WERI-Rb-1 (cell line): ENCODE measurements at places on chromosomes 12 and 14.

- DNase-seq: no peak
Observed at GRCh38 chr12:88867510-88867909, 287.2 kb upstream of the KITLG start.

GRCh38 chr14:92236243-92236900, 86.6 kb upstream of the SLC24A4 start:
- DNase-seq: no peak

- DNase-seq: no peak
Observed at GRCh38 chr14:72745546-72745945, 148.4 kb downstream of the DPF3 start.

- no peak for DNase-seq
Observed at GRCh38 chr14:81772381-81772780, 238.7 kb upstream of the SEL1L start.

DNA sequence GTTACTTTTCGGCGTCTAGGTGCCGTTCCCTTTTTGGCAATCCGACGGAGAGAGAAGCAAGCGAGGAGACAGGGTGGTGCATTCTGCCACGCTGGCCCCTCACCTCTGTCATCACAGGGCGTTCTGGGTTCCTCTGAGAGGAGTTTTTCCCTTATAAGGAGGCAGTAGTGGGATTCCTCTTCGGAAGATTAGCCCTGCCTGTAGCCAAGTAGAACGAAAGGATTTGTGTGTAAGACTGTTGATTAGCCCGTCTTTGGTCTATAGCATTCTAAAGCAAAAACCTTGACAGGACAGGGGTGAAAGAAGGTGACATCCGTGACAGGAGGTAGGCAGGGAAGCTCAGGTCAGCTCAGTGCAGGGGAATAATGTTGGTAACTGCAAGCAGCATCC, 9.1 kb upstream of the NEMF start:
- peak; percentile 46 for DNase-seq

DNA sequence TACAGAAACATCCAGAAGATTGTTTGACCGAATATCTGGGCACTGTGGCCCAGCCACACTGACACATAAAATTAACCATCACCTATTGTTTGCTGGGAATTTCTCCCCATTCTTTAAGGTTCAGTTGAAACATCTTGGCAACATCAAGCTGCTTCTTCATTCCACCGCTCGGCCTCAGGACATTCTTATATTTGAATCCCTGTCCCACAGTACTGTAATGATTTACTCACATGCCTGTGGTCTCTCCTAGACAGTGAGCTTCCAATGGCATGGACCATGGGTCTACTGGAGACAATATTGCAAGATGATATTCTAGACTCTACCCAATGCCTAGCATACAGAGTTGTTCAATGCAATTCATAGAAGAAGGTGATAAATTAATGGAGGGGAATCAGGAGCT, 56.1 kb downstream of the EMP1 start:
- no peak for DNase-seq

- no peak for DNase-seq
Observed at GRCh38 chr12:12716151-12716792, 896 bp upstream of the CDKN1B start.

DNA sequence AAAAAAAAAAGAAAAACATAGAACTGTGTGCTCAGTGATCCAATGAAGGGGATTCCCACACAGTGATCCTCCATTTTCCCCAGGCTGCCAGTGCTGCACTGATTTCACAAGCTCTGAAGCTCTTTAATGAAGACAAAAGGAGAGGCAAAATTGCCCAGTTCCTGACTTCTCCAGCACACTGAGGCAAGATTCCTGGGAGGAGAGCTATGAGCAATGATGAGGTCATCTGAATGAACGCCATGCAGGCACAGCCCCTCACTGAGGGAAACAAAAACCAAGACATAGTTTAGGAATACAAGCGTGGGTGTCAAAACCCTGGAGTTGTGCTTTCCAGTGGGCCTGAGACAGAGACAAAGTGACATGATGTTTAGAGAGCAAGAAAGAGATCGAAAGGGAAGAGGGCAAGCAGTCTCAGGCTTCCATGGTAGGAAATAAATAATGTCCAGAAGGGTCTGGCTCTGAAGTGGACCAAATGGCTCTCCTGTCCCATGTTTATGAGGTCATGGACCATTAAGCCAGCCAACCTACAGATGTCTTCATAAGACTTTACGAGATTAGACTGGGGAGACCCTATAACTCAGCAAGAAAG, 40.9 kb upstream of the SMUG1 start:
- no peak for DNase-seq

GRCh38 chr14:96792003-96792402, 5.2 kb upstream of the VRK1 start:
- DNase-seq: no peak

DNA sequence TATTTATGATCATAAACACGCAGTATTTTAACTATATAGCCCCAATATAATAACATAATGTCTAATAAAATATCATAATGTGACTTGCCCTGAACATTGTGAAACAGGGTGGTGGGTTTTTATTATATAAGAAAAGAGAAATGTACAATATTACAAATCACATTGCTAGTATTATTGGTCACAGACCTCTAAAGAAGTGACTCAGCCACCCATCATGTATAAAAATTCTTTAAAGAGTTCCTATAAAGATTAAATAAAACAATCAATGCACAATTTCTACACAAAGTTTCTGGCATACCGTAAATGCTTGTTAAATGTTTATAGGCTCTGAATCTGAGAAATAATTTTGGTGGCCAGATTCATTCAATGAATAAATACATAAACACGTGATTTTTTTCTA, 28.9 kb downstream of the ABCC9 start:
- no peak for DNase-seq

GRCh38 chr12:117342682-117343081, 18.7 kb downstream of the NOS1 start:
- no peak for DNase-seq

DNA sequence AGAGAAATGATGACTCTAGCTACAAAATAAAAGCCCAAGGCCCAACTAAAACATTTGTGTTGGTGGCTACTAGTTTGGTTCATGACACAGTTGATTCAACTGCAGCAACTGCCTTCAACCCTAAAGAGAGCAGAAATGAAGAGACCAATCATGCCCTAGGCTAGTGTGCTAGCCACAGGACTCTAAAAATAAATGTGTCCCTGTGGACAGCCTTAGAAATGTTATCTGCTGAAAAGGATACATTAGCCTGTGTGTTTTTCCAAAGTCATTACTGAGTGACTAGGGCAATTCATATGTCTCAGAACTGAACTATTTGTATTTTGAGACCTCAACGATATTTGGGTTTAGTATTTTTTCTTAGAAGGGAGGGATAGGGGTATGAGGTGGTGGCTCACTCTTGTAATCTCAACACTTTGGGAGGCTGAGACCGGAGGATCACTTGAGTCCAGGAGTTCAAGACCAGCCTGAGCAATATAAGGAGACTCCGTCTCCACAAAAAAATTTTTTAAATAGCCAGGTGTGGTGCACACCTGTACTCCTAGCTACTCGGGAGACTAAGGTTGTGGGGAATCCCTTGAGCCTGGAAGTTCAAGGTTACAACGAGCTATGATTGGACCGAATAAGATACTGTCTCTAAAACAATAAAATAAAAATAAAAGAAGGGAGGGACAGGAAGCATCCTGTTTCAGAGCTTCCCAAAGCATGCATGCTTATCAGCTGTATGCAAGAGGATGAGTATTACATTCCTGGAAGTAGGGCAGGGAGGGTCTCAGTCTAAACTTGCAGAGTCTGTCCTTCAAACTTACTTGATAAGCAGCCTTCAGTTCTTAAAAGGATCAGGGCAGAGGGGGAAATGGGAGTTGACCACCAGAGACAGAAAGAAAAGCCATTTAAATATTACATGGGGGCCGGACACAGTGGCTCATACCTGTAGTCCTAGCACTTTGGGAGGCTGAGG, 29.6 kb upstream of the NAP1L1 start:
- DNase-seq: no peak

DNA sequence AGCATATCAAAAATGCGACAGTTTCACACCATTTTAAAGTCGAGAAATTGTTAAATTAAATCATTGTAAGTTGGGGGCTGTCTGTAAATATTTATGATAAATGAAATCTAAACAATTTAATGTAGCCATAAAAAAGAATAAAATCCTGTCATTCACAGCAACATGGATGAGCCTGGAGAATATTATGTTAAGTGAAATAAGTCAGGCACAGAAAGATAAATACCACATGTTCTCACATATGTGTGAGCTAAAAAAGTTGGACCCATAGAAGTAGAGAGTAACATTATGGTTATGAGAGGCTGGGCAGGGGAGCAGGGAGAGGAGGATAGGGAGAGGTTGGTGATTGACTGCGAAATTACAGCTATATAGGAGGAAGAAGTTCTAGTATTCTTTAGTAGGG, 135.9 kb downstream of the GARIN6 start:
- no peak for DNase-seq

DNA sequence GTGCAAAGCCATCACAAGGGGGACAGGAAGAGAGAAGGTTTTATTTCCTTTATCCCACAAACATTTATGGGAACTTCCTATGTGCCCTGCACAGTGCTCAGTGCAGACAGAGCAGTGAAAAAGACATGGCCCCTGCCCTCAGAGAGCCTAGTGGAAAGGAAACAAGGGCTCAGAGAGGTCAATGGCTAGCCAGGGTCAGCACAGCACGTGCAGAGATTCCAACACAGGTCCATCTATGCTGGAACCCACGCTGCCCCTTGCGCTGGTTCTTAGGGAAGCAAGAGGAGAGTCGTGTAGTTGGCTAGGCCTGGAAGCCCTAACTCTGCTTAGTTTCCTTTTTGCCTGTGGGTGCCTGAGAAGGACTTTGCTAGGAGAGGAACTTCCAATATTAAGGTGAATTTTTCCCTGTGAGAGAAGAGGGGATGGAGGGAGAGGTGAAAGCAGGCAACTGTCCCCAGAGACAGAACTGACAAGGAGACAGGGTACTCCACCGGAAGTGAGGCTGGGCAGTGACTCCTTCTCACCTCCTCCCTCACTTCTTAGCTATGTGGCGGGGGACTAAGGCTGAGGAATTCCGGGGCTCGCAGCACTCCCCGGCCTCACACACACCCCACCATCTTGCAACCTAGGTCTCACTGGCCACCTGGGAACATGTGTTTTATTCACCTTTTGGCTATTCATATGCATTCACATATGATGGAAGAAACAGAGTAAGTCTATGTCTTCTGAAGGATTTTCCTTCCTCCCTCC, 12.1 kb upstream of the GPX2 start:
- no peak for DNase-seq

DNA sequence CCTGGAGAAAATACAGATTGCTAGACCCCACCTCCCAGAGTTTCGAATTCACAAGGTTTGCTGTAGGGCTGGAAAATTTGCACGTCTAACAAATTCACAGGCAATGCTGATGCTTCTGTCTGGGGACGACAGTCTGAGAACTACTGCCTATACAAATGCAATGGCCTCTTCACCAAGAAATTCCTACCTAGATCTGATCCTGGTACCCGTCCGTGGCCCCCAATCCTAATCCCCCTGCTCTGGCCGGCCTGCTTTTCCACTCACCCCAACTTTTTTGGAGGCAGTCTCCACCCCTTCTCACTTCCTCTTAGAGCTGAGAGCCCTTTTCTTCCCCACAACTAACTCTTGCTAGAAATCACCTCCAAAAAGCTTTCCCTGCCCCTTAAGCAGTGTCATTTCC, 3.1 kb upstream of the SSH1 start:
- no peak for DNase-seq

GRCh38 chr12:22899184-22899583, 274.2 kb downstream of the ETNK1 start:
- DNase-seq: no peak

- DNase-seq: no peak
Observed at GRCh38 chr12:21558100-21558679, 32.1 kb downstream of the SPX start.

DNA sequence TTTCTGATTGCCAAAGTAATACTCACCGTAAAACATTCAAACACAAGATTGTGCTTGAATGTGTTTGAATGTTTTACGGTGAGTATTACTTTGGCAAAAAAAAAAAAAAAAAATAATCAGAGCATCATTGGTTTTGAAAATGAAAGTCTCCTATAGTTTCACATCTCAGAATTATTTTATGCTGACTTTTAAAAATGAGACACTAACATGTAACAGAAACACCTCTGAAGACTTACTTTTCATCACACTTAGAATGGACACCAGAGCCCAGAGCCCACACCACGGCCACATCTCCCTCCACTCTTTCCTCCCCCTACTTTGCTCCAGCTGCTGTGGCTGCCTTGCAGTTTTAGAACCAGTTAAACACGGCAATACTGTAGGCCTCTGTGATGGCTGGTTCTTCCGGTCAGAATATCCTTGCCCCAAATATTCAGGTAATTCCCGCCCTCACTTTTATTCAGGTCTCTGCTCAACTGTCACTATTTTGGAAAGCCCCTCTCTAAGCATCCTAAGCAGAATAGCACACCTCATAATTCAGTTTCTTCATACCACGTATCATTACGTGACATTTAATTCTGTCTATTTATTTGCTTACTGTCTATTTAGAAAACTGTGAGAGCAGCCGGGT, 138.9 kb upstream of the MAX start:
- DNase-seq: no peak

- DNase-seq: no peak
Observed at GRCh38 chr12:85466890-85467289, 186.9 kb downstream of the ALX1 start.

DNA sequence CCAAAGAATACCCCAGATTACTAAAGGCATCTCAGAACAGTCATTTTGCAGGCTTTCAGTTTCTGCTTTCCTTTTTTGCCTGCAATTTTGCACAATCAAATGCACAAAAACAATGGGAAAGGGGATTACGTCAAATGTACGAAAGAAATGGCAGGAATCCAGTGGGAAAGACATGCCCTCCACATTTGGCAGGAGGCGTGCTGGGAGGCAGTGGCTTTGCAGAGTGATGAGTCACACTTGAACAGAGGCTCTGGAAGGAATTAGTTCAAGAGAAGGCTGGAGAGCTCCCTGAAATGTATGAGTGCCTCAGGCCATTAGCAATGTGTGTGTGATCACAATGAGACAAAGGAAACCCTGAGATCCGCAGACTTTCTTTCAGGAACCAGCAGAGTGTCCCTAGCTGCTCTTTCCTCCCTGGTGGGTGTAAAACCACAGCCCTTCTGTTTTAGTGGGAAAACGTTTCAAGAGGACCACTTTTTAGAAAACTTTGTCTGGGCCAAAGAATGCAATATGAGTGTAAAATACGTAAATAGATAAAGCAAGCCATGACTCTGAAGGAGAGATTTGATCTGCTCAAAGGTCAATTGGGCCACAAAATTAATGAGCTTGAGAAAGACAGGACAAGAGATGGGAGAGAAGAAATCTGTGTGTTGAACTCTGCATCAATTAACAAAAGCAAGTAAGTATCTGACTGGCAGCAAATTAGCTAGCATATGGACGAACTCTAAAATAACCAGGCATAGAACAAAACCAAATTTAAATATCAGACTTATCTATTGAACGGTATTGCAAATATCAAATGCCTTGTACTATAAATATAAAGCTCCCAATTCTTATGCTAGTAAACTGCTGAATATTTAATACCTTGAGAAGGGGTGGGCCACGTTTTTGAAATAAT, 155.4 kb upstream of the PDE3A start:
- no peak for DNase-seq

DNA sequence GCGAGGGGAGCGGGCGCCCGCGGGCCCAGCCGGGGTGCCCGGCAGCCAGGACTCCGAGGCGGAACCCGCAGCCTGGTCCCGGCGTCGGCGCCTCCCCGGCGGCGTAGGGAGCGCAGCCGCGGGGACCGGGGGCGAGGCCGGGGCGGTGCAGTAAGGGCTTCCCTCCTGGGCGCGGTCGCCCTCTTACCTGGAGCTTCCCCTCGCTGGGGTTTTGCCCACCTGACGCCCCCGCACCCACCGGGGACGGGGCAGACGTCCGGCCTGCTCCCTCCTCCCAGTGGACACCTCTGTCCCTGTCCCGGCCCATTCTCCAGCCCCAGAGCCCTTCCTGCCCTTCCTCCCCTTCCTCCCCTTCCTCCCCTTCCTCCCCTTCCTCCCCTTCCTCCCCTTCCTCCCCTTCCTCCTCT, 413 bp upstream of the TUBA1C start:
- no peak for DNase-seq
